Activated CD4-positive, alpha-beta memory T cell treated with anti-CD3 and anti-CD28 coated beads, Interleukin-2, amount 10 ng/mL, durations not matched to agents 7 days and 5 days (primary cell): ENCODE measurements at places on chromosomes 2 and 18. TPM values are rescaled to one million over a fixed set of nuclear protein-coding genes. Genes with fewer than 3 reads are reported as not detected.
A peak's percentile ranks its signal among the peaks of the same experiment; 100 is the strongest.

DNA sequence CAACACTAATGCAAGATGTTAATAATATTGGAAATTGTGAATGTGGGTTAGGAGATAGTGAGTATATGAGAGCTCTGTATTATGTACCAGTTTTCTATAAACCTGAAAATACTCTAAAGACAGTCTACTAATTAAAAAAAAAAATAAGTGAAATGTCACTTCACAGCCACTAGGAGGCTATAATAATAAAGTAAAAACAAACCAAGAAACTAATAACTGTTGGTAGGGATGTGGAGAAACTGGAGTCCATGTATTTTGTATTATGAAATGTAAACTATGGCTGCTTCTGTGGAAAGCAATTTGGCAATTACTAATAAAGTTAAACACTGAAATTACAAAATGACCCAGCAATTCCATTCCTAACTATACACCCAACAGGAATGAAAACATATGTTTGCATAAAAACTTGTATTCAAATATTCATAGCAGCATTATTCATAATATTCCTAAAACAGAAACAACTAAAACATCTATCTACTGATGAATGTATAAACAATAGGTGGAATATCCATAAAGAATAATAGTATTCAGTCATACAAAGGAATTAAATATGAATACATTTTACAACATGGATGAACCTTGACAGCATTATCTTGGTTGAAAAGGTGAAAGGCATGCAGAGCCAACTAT lies 36.2 kb downstream of the CCDC178 start:
- DNase-seq, result no peak
- no peaks in the 10 kb centered on the region for H3K4me1 ChIP-seq
- H3K36me3 ChIP-seq, result no peaks in the 10 kb centered on the region

HOXD13 gene
- total RNA-seq, result not detected

GRCh38 chr18:8800445-8800844 lies 95.1 kb downstream of the MTCL1 start:
- no peak overlapping the region for H3K27ac ChIP-seq
- no peak for DNase-seq
- H3K27me3 ChIP-seq, result peaks cover 4% of the 10 kb centered on the region
- H3K4me1 ChIP-seq, result no peaks in the 10 kb centered on the region
- H3K36me3 ChIP-seq, result no peaks in the 10 kb centered on the region

GRCh38 chr2:144515696-144516410 lies 4.1 kb downstream of the ZEB2 start:
- H3K36me3 ChIP-seq, result peaks cover 22% of the 10 kb centered on the region
- DNase-seq, result peak; percentile 50
- peak overlapping the region; percentile 81 for H3K4me3 ChIP-seq
- H3K4me1 ChIP-seq, result peaks cover 27% of the 10 kb centered on the region

CHRNG gene
- not detected for total RNA-seq
